NCI-H2081 treated with DMSO at 0.1 percent for 48 hours (cell line): ENCODE measurements at places on chromosomes 16 and 17.

- no peak for DNase-seq
Observed at GRCh38 chr16:30041841-30042240, 10.8 kb upstream of the TLCD3B start.

- DNase-seq: no peak
Observed at GRCh38 chr17:11130367-11130766, 110.6 kb upstream of the SHISA6 start.

GRCh38 chr16:88063211-88063773 lies 112.1 kb downstream of the BANP start:
- no peak for DNase-seq

- no peak for DNase-seq
Observed at GRCh38 chr16:30805056-30805369, 18.0 kb upstream of the ZNF629 start.

GRCh38 chr16:31819948-31820347 lies 53.7 kb upstream of the ZNF267 start:
- no peak for DNase-seq

DNA sequence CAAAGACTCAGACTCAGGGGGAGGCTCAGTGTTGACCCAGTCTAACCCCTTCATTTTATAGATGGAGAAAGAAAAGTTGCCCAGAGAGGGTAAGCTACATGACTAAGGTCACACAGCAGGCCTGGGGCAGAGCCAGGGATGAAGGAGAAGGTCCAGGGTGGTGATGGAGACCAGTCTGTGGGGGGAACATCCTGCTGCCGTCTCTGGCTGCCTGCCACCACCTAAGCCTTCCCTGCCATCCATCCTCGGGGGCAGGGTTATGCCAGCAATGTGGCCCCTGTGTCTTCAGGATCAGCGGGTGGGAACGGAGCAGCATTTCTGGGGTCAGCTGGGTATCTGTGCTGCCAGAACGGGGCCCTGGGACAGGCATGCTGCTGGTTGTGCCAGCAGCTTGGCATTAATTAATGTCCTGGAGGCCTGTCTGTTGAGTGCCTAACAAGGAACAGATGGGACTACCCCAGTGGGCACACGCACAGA lies 5.5 kb downstream of the DOK4 start:
- no peak for DNase-seq
